Breast epithelium (tissue), 4 donors: ENCODE measurements at places on chromosomes 11 and 22.

DNA sequence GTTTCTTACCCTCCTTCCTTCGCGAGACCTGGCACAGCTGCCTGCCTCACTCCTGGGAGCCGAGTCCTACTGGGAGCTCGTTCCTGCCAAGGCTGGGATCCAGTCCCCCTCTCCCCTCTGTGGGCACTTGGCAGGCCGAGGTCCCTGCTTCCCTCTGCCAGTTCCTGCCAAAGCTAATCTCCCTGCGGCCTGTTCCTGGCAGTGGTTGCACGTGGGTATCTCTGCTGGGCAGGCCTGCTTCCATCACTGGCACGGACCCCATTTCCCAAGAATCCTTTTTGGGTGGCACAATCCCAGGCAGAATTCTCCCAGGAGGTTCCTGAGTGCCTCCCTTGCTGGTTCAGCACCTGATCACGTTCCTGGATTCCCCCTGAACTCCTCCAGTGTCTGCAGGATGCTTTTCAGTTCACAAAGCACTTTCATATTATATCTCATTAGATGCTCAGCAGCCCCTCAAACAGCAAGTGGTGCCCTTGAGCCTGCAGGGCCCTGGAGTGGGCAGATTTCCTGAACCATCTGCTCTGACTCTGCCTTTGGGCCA is 96.5 kb downstream of the RRM1 start:
- DNase-seq = peak; percentile 43

GRCh38 chr11:106231591-106231990 is 154.1 kb downstream of the AASDHPPT start:
- no peak for DNase-seq

- no peak for DNase-seq
These were observed 11.9 kb downstream of the APOL2 start for GRCh38 chr22:36227396-36227795.

DNA sequence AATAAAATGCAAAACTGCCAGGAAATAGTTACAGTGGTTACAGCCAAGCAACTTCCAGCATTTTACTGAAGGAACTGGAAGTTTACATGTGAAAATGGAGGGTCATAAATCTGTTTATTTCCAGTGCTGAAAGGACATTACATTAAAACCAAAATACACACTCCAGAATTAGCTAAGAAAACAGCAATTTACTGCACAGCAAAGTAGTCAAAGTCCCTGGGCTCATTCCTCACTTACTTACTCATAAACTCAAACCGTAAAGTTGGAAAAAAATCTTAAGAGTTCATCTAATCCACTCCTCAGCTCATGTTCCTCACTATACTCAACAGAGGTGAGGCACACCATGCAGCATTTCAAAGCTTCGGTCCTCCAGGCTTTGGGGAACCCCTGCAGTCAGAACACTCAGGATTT is 17.4 kb downstream of the CTSC start:
- no peak for DNase-seq

DNA sequence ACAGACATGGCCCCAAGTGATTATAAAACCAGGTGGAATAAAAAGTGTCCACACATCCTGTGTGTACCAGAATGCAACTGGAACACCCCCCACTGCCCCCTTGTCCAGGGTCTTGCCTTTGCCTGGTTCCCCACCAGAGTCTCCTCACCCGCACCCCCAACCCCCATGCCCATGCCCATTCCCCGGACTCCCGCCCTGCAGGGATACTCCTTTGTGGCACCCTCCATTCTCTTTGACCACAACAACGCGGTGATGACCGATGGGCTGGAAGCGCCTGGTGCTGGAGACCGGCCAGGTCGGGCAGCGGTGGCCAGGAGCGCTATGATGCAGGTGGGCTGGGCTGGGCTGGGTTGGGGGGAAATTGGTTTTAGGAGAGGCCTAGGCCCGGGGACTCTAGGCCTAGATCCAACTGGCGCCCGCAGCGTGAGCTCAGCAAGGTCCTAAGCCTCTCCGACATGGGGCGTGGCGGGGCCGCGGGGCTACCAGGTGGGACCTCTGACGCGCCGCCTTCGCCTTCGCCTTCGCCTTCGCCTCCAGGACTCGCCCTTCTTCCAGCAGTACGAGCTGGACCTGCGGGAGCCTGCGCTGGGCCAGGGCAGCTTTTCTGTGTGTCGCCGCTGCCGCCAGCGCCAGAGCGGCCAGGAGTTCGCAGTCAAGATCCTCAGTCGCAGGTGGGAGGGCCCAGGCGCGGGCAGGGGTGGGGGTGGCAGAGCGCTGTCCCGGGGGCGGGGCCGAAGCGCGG is 9.1 kb downstream of the RPS6KA4 start:
- no peak for DNase-seq

DNA sequence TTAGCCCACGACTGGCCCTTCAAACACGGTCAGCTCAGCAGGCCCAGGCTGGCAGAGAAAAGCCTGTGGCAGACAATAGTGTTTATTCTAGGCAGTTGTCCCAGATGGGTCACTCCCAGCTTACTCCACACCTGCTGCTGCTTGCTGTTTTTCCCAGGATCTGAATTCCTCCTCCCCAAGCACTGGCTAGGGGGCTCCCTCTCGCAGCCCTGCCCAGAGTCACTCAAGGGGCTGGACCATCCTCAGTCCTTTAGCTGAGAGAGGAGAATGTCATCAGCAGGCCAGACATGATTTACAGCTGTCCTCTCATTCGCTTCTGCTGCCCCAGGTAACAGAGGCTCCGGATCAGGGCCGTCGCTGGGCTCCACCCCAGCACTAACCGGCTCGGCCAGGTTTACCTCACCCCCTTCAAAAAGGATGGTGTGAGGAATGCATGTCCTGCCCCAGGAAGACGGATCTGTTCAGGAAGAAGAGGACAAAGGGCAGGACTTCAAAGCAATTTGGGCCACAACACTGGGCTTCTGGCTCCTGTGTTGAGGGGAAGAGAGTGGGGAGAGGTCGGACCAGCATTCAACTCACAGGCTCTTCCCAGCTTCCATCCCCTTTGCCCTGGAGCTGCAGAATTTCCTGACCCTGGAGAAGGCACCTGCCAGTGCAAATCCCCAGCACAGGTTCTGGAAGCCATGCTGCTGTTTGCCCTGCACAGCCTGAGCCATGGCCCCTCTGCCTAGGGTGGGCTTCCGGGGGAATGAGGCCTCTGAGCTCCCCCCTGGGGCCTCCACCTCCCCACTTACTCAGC is 59.7 kb upstream of the BARX2 start:
- peak; percentile 75 for DNase-seq

DNA sequence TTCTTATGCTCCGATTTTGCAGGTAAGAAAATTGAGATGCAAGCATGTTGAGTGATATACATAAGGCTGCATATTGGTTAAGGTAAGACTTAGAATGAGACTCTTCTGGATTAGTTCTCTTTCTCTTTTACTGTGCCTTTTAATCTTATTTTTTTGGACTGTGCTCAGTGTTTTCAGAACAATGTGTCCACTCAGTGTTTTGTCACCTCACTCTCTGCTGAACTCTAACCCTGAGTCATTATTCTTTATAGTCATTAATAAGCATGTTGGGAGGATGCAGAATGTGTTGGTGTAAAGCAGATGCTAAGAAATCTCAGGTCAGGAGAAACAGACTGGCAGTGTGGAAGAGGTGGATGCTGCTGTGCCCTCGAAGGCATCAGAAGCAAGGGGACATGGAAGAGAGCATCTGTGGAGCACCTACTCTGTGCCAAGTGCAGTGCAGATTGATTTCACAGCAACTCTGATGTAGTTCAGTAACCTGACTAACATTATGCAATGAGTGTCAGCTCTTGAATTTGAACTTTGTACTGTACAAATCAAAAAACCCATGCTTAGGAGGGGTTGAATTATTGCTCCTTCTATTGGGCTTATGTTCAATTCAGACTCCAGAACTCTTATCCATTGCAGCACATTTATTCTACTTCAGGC is 80.7 kb upstream of the LARGE1 start:
- no peak for DNase-seq

- DNase-seq = no peak
These were observed 2.7 kb downstream of the SLC43A3 start for GRCh38 chr11:57424137-57424791.

DNA sequence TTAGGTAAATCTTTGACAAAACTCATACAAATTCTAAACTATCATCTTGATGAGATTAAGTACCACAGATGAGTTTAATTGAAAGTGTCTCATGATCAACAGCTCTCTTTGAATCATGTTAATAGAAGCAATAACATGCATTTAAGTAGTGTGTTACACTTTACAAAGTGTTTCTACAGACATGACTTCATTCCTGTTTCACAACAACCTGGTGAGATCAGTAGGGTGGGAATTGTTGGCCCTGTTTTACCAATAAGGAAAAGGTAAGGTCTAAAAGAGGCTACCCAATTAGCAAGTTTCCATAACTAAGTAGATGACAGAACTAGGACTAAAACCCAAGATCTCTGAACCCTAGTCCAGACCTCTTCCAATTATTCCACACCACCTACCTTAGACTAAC is 12.7 kb upstream of the PRSS23 start:
- no peak for DNase-seq

GRCh38 chr22:37033605-37034430 is 14.3 kb downstream of the MPST start:
- DNase-seq = no peak
